NCI-H1694 (cell line): ENCODE measurements at places on chromosomes 13 and 19.

- DNase-seq, result peak; percentile 31
These were observed 5.3 kb upstream of the HCN2 start for GRCh38 chr19:584240-585001.

GRCh38 chr13:28872427-28873176, 52.5 kb downstream of the MTUS2 start:
- DNase-seq, result no peak

GRCh38 chr13:98180092-98180491, 3.0 kb upstream of the RNF113B start:
- DNase-seq, result no peak

DNA sequence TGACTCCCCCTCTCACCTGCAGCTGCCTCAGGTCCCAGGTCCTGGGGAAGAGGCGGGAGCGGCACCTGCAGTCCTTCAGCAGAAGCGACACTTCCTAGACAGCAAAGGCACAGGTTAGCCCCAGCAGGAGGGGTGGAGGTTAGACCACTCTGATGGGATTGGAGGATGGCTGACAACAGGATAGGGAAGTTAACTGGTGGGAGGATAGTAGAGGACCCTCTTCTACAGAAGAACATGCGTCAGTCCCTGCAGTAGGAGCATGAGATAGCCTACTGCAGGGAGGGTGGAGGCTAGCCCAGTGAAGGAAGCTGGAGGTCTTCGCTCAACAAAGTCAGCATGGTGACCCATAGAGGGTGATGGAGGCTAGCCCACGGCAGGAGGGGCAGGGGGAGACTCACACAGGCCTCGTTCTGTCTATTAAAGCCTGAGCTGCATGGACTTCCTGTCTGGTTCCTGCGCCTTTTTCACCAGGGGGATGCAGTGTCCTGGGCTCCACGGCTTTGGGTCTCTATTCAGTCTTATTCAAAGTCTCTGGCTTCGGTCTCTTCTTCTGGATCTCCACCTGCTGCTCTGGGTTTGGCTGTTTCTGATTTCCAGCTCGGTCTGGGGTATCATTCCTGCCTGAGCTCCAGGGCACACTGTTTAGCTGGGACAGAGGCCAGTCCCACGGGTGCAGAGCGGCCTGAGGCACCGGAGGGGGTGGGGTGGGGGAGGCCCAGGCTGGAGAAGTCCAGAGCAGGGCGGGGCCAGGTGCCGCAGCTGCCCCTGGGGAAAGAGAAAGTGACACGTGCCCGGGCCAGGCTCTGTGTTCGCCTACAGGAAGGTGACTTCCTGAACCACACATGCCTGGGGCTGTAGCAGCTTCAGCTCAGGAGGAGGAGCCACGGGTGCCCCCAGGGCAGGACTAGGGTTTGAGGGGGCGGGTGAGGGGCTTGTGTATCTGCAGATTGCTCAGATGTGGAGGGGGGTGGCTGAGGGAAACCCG, 7.3 kb downstream of the IFNL3 start:
- no peak for DNase-seq

GRCh38 chr13:46553521-46553885, 533 bp downstream of the LRCH1 start:
- DNase-seq, result no peak

DNA sequence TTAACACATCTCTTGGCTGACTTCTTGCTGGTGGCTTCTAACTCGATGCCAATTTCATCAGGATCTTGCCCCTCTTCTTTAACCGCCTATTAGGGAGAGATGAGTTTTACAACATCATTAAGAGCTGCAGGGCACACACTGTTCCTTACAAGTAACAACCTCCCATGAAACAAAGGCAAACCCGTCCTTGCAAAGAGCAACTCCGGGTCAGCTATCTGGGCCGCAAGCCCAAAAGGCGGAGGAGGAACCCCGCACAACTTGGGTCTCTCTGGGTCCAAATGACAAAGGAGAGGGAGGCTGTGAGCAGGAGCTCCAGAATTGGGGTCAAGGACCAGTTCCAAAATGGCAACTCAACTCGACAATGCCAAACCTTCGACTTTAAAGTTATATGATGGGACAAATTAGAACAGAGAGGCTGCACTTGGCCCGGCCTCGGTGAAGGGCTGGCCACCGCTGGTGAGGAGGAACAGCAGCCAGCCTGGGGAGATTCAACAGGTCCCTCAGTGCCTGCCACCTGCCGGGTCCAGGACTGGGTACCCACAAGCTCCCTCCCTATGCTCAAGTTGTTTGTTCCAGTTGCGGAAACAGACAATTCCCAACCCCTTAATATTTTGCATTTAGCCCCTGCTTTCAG, 1.1 kb downstream of the SAFB2 start:
- DNase-seq, result no peak

GRCh38 chr19:43132696-43133095, 50.2 kb upstream of the PSG2 start:
- no peak for DNase-seq
